Gastrocnemius medialis (tissue), 4 donors: ENCODE measurements at places on chromosomes 1 and 21.

DNA sequence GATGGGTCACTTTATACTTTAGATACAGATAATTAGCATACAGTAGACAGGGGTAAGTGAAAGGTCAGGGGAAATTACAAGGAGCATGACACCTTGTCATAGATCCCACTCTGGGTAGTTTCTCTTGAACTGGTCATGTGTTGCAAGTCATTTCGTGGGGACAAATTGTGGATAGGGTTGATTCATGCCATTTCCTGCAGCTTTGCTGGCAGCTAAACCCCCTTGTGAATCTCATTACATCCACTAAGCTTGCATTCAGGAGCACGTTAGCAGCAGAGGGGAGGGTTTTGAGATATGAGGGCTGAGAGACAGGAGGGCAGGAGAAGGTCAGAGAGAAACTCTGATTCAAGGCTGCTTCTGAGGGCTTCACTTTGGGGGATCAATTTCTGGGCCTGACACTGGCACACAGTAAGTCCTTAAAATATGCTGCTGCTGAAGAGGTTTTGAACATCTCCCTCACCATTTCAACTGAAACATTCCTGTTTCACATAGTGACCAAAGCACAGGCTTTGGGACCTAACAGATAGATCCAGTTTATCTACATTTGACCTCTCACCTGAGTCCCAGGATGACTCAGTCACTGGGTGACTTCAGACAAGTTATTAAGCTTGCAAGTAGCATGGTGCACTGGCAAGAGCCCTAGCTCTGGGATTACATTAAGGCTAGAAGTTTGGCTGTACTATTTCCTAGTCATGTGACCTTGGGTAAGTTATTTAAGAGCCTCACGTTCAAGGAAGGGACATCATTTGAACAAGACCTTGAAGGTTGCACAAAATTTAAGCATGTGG is 206.0 kb upstream of the USP24 start:
- no peaks in the 10 kb centered on the region for H3K36me3 ChIP-seq
- no peaks in the 10 kb centered on the region for H3K4me1 ChIP-seq
- no peak overlapping the region for H3K27ac ChIP-seq
- H3K27me3 ChIP-seq = no peaks in the 10 kb centered on the region
- DNase-seq = no peak

DNA sequence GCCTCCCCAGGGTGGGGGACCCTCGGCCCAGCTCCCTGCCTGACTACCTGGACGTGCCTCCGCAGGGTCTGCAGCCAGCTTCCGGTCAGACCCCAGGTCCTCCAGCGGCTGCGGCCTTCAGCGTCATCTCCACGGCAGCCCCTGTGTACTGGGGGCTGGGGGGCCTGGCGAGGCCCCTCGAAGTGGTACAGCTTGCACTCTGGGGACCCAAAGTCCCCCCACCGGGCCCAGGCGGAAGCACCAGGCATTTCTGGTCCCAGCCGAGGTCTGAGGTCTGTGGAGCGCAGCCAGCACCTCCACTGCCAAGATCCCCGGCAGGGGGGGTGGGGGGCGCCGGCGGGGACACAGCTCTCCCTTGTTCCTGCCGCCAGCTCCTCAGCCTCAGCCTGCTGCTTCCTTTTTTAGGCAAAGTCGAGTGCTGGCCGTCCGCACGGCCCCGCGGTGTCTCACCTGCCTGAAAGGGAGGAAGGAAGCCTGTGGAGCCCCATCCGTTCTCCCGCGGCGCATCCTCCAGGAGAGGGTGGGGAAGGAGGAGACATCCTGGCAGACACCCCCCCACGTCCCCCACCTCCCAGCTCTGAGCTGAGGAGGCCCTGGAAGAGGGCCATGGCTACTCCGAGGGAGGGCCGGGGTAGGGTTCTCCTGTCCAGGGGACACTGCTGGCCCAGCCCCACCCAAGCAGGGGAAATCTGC is 1.2 kb upstream of the VWA1 start:
- no peak for DNase-seq
- H3K4me1 ChIP-seq = peaks cover 64% of the 10 kb centered on the region
- peak overlapping the region; percentile 78 for H3K27ac ChIP-seq
- H3K4me3 ChIP-seq = peak overlapping the region; percentile 11

GRCh38 chr1:201713086-201713810 is 115.7 kb upstream of the IPO9 start:
- no peaks in the 10 kb centered on the region for H3K36me3 ChIP-seq
- peak overlapping the region; percentile 85 for H3K27ac ChIP-seq
- H3K27me3 ChIP-seq = no peaks in the 10 kb centered on the region

GRCh38 chr1:227330279-227331076 is 12.2 kb upstream of the CDC42BPA start:
- no peaks in the 10 kb centered on the region for H3K27me3 ChIP-seq
- no peak overlapping the region for H3K4me3 ChIP-seq

DNA sequence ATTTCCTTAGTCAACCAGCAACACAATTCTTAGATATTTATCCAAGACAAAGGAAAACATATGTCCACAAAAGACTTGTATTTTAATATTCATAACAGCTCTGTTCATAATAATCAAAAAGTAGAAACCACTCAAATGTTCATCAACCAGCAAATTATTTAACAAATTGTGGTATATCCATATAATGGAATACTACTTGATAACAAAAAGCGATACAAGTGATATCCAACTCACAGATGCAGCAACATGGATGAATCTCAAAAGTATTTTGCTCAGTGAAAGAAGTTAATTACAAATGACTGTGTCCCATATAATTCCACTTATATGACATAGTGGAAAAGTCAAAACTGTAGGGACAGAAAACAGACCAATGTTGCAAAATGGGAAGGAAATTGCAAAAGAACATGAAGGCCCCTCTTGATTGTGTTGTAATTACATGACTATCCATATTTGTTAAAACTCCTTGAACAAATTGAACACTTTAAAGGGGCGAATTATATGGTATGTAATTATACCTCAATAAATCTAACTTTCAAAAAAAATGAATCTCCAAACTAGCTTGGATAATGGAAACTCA is 116.9 kb downstream of the EDEM3 start:
- no peak overlapping the region for H3K27ac ChIP-seq
- no peak overlapping the region for H3K4me3 ChIP-seq
- no peaks in the 10 kb centered on the region for H3K36me3 ChIP-seq
- no peaks in the 10 kb centered on the region for H3K27me3 ChIP-seq

- DNase-seq = no peak
- no peak overlapping the region for H3K27ac ChIP-seq
- H3K4me3 ChIP-seq = no peak overlapping the region
- no peaks in the 10 kb centered on the region for H3K4me1 ChIP-seq
Observed at GRCh38 chr1:228258486-228258885, 50.6 kb downstream of the OBSCN start.

GRCh38 chr1:228304225-228304624 is 96.4 kb downstream of the OBSCN start:
- H3K36me3 ChIP-seq = peaks cover 99% of the 10 kb centered on the region
- no peak for DNase-seq
- H3K4me1 ChIP-seq = no peaks in the 10 kb centered on the region
- H3K27me3 ChIP-seq = no peaks in the 10 kb centered on the region
- H3K4me3 ChIP-seq = no peak overlapping the region
- peak overlapping the region; percentile 50 for H3K27ac ChIP-seq

DNA sequence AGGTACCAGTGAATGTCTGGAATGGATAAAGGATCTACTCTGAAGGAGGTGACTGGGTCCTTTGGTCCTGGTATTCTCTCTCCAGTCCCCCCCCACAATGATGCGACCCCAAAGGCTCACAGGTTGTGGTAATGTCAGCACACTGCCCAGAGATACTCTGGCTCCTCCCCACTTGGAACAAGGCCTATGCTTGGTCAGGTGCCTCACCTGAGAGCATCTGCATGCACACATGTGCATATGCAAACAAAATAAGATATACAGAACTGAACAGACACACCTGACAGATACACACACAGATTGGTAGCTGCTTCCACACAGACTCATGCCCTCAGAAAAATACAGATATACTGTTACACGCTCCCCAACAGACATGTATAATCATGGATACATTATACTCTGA is 33.5 kb downstream of the DMAP1 start:
- no peak overlapping the region for H3K27ac ChIP-seq
- H3K27me3 ChIP-seq = no peaks in the 10 kb centered on the region
- H3K4me3 ChIP-seq = no peak overlapping the region
- no peaks in the 10 kb centered on the region for H3K36me3 ChIP-seq
- no peak for DNase-seq
- no peaks in the 10 kb centered on the region for H3K4me1 ChIP-seq

DNA sequence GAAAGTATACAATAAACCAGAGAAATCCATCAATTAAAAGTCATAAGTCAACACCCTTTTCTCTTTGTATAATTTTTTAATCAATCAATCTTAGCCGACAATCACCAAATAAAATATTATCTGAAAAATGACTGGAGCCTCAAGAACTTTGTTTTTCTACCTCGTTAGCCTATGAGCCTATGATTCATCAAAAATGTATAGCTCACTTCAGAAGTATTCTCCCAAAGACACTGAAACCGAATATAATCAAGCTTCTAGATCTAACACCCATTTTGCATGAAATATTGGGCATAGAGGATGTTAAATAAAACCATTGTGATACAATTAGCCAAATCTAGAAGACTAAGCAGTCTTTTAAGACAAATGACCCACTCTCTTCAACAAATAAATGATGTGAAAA is 17.8 kb upstream of the RSBN1 start:
- no peak overlapping the region for H3K27ac ChIP-seq
- DNase-seq = no peak
- H3K4me3 ChIP-seq = no peak overlapping the region
- no peaks in the 10 kb centered on the region for H3K27me3 ChIP-seq

DNA sequence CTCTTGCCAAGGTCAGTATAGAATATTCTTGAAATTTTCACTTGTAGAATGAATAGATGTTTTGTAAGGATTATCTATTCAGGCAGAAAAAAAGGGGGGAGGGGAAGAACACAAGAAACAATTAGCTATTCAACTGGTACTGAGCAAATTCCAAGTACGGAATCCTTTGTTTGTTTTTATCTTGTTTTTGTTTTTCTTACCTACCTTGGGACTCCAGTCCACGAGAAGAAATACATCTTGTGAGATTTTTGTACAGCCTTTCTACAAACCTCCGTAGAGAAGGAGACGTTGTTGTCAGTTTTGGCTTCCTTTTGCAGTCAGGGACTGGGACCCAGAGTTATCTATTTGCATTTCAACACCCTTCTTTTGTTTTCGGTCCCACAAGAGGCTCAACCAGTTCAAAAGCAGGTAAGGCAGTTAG is 36.0 kb downstream of the ZNF281 start:
- H3K27me3 ChIP-seq = no peaks in the 10 kb centered on the region
- no peak overlapping the region for H3K27ac ChIP-seq
- no peak overlapping the region for H3K4me3 ChIP-seq
- no peaks in the 10 kb centered on the region for H3K4me1 ChIP-seq
- no peak for DNase-seq
- no peaks in the 10 kb centered on the region for H3K36me3 ChIP-seq

- no peaks in the 10 kb centered on the region for H3K36me3 ChIP-seq
- no peaks in the 10 kb centered on the region for H3K4me1 ChIP-seq
- DNase-seq = no peak
- H3K27ac ChIP-seq = no peak overlapping the region
Observed at GRCh38 chr1:155392898-155393411, 72.3 kb downstream of the RUSC1 start.

DNA sequence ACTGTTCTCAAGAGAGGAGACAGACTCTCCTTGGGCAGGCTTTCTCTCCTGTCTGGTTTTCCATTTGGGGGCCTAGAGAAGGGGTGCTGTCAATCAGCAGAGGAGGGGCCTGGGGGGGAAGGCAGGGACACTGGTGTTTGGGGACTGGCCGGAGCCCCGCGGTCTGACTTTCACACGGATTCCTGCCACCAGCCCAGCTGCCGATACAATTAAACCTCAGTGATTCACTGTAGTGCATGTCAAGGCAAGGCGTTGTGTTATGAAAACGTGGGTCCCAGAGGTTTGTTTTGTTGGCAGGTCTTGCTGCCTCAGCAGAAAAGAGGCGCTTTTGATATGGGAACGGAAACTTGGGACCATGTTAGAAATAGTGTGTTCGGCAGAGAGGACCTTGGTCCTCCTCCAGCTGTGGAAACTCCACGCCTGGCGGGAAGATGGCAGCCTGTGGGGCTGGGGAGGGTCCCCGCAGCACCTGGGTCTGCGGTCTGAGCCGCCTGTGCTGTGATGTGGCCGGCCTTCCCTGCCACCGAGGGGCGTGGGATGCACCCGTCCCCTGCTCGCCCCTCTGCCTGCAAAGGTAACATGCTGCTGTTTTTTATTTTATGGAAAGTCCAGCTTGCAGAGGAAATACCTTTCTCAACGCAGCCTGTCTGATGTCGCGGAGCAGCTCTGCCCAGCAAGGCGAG is 47.6 kb downstream of the SPSB1 start:
- DNase-seq = no peak
- peaks cover 12% of the 10 kb centered on the region for H3K4me1 ChIP-seq
- H3K27ac ChIP-seq = peak overlapping the region; percentile 13
- H3K27me3 ChIP-seq = no peaks in the 10 kb centered on the region
- no peaks in the 10 kb centered on the region for H3K36me3 ChIP-seq
- H3K4me3 ChIP-seq = no peak overlapping the region

DNA sequence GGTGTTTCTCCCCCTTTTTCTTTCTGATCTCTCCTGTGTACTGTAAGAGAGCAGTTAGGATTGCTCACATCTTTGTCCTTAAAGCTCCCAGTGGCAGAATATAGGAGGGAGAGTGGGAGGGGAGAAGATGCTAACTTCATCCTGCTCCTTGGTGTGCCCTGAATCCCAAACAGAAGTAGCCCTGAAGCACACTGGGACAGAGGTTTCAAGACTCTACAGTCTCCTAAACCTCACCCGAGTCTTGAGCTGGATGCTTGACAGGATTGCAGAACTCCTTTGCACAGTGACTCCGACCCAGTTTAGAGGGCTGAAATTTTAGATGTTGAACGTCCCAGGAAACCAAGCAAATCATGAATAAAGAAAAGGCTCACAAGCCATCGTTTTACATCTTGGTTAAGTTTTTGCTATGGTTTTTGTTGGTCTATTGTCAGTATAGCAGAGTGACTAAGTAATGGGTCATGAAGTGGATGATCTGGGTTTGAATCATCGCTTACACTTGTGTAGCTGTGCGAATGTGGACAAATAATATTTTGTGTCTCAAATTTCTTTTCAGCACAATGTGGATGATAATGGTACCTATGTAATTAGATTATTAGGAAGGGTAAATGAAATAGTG is 37.5 kb downstream of the XCL2 start:
- no peak for DNase-seq
- no peak overlapping the region for H3K27ac ChIP-seq
- no peaks in the 10 kb centered on the region for H3K27me3 ChIP-seq
- H3K4me3 ChIP-seq = no peak overlapping the region
- no peaks in the 10 kb centered on the region for H3K4me1 ChIP-seq

GRCh38 chr1:72442262-72442661 is 159.9 kb upstream of the NEGR1 start:
- no peak overlapping the region for H3K27ac ChIP-seq
- DNase-seq = no peak

DNA sequence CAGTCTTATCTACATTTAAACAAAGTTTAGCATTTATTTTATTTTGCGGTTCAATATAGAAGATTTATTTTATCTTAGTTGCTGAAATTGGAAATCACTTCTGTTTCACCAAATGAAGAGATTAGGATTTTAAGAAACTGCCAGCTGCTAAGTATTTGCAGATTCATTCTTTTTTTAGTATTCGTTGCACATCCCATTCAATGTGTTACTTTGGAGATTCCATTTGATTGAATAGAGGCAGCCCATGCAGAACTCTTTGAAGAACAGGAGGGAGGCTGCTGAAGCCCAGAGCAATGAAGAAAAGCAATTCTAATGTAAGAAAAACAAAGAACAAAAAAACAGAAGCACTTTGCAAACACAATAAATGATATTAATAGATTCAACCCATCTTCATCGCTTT is 38.6 kb upstream of the IL12RB2 start:
- DNase-seq = no peak
- H3K4me1 ChIP-seq = no peaks in the 10 kb centered on the region
- no peak overlapping the region for H3K4me3 ChIP-seq
- no peak overlapping the region for H3K27ac ChIP-seq
- no peaks in the 10 kb centered on the region for H3K27me3 ChIP-seq
